ENCODE measurements at places on chromosomes 16 and 17. TPM values are rescaled to one million over a fixed set of nuclear protein-coding genes. Genes with fewer than 3 reads are reported as not detected.
A peak's percentile ranks its signal among the peaks of the same experiment; 100 is the strongest.

DNA sequence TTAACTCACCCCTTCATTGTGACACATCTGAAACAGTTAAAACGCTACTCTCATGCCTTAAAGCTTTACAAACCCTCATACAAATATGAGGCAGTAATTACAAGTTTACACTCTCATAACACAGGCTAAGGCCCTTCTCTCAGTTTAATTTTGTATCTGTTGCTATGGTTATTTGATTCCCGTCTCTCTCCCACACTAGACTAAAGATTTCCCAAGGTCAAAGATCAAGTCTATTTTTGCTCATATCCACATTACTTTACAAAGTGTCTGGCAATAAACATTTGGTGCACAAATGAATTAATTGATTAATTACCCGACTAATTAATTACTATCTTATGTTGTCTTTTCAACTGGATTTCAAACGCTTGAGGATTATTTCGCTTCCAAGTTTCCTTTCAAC, 86.4 kb upstream of the MYOCD start:
- DNase-seq: no peak
- no peaks in the 10 kb centered on the region for H3K27me3 ChIP-seq
- no peak overlapping the region for H3K4me3 ChIP-seq
- no peak overlapping the region for H3K27ac ChIP-seq

DNA sequence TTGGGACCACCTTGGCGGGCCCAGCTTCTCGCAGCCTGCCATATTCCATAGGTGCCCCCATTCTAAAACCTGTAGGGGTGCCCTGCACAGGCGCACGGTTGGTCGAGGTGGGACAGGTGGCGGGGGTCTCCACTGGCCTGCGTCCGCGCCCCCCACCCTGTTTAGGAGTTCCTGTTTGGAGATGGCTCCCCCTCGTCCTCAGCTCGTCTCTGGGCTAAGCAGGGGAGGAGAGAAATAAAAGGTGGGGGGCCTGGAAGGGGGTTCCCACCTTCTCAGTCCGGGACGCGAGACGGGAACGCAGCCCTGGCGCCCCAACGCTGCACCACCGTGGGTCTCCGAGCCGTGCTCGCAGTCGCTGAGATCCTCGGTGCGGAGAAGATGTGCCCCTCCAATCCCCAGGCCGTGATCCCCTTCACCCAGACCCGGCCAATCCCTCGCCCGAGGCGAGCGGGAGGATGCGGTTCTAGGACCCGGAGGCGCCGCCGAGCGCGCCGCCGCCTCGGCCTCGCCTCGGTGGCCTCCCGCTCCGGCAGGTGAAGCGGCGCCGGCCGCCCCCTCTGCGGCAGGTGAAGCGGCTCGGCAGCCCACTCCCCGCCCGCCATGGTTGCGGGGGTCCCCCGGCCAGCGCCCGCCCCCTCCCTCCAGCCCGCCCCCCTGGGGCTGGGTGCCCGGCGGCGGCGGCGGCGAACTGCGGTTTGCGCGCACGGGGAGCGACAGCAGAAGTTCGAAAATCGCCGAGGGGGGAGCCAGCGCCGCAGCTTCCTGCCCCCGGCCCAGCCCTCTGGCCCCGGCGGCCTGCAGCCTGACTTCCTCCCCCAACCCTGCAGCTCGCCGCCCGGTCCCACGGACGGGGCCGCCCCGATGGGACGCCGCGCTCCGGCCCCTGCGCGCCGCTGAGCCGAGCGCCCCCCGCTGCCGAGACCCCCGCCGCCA, at the start of gene FMNL1:
FMNL1 (plus strand) TSS at position 805 of the 933 bp plus-strand sequence. CDS start 240 bp downstream, outside the sequence.
- H3K27ac ChIP-seq: peak within 1 kb of the TSS; percentile 97
- DNase-seq: peak; percentile 69
- H3K4me1 ChIP-seq: peaks cover 62% of the 10 kb centered on the region
- H3K27me3 ChIP-seq: no peaks in the 10 kb centered on the region
- peaks cover 48% of the 10 kb centered on the region for H3K36me3 ChIP-seq

DNA sequence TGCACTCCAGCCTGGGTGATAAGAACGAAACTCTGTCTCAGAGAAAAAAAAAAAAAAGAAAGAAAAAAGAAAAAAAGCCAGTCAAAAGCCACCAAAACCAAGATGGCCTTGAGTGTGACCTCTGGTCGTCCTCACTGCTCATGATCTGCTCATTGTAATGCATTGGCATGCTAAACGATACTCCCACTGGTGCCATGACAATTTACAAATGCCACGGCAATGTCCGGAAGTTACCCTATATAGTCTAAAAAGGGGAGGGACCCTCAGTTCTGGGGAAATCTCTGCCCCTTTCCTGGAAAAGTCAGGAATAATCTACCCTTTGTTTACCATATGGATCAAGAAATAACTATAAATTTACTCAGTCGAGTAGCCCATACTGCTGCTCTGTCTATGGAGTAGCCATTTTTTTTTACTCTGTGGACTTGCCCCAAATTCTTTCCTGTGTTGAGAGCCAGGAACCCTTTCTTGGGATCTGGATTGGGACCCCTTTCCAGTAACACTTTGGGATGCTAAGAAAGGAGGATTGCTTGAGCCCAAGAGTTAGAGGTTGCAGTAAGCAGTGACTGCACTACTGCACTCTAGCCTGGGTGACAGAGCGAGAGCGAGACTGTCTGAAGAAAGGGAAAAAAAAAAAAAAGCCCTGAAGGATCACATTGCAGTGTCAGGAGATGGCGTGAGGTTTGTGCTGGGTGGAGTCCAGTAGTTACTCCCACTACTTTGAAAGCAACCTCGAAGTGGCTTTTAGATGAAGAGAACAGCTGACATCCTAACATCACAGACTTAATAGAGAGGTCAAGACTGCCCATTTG, 3.7 kb upstream of the TMEM231 start:
- H3K27ac ChIP-seq: no peak overlapping the region
- no peaks in the 10 kb centered on the region for H3K36me3 ChIP-seq
- DNase-seq: no peak
- H3K4me3 ChIP-seq: no peak overlapping the region
- H3K4me1 ChIP-seq: peaks cover 12% of the 10 kb centered on the region

GRCh38 chr16:35753559-35754390, 2294.4 kb downstream of the TP53TG3F start:
- no peaks in the 10 kb centered on the region for H3K4me1 ChIP-seq
- no peaks in the 10 kb centered on the region for H3K36me3 ChIP-seq
- H3K27me3 ChIP-seq: no peaks in the 10 kb centered on the region
- H3K27ac ChIP-seq: no peak overlapping the region
- DNase-seq: no peak

DNA sequence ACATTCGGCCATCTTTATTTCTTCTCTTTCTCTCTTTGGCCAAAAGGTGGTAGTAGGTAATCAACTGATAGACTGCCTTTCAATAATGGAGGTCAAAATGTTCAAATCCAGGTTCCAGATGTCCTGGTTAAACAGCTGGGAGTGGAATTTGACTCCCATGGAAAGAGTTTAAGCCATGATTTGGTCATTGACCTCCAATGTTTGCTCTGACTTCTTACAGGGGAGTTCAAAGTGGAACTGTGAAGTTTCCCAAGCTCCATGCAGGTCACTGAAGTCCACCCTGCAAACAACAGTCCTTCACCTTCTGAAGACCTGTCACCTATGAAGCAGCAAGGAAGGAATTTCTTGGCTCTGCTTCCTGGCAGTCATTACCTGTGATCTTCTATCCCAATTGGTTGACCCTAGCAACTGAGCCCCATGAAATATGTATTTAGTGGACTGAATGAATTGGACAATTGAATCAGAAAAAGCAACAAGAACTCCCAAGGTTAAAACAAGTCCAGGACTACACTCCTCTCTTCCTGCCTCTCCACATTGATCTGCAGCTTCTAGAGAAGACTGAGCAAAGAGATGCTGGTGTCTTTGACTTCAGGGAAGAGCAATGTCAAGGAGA, 28.0 kb upstream of the SOX9 start:
- DNase-seq: no peak
- peaks cover 1% of the 10 kb centered on the region for H3K27me3 ChIP-seq
- no peaks in the 10 kb centered on the region for H3K4me1 ChIP-seq

The PALB2 gene
- total RNA-seq: 36.2 TPM

The CPNE7 gene
- 35.2 TPM for total RNA-seq

The GLTPD2 gene
- not detected for total RNA-seq

Measured in activated T-helper 1 cell treated with anti-CD3 and anti-CD28 coated beads, Interleukin-12 subunit alpha, Interleukin-12 subunit beta, Interleukin-2, Interleukin-4 antibody, amounts not matched to agents 30 ng/mL and 10 ng/mL and 1 ng/mL, durations not matched to agents 14 hours and 24 hours and 36 hours (primary cell).